ENCODE measurements at places on chromosomes 13 and 19.
A peak's percentile ranks its signal among the peaks of the same experiment; 100 is the strongest.

DNA sequence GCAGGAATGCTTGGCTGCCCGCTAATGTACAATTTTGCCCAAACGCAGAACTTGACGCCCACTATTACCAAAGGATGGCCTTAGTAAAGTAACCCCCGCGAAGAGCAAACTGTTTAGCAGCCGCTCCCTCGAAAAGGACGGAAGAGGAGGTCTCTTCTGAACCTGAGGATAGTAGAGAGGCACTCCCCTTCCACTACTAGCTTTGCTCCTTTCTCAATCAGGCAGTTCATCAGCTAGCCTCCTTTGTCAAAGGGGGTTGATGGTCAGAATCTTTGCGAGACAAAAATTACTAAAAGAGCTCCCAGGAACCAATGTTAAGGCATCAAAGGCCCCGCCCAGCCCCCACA is 534 bp downstream of the CAB39L start:
- no peak for DNase-seq

DNA sequence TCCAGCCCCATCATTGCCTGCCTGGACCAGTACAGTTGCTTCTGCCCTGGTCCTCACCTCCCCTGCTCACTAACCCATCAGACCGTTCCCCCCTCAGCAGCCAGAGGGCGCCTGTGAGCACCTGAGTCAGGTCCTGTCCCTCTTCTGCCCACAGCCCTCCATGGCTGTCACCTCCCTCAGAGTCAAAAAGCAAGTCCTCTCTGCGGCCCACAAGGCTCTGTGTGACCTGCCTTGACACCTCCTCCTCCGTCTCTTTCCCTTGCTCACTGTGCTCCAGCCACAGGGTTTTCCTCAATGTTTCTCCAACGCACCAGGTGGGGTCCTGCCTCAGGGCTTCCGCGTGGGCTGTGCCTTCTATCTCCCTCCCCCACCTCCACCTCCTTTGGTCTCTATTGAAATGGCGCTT is 29.4 kb upstream of the PTPRS start:
- DNase-seq, result peak; percentile 84

DNA sequence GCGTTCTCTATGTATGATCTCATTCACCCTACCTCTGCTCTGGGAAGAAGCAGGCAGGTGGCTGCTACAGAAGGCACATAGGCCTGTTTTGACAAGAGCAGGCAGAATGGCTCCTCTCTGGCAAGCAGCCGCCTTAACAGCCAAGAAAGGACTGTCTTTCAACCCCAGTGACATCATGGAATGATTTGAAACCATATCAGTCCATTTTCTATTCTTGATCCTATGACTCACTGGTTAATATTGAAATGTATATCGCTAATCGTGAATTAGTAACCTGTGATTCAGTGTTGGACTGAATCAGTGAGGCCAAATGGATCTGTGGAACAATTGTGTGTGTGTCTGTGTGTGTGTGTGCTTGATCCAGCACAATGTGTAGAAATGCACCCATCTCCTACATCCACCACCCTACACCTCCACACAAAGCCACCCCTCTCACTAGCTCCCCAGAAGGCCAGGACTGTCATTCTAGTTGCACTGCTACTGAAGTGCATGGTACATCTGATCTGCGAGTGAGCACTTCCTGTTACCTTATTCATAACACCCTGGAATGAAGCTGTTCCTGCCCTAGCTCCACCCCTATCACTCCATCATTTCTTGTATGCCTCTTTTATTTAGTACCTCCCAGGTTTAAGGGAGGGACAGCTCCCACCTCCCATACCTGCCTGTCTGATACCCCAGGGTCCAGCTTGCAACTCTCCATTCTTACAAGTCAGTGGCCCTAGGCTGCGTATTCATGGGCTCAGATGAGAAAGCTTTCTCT is 460.0 kb downstream of the FOXO1 start:
- peak; percentile 78 for DNase-seq

DNA sequence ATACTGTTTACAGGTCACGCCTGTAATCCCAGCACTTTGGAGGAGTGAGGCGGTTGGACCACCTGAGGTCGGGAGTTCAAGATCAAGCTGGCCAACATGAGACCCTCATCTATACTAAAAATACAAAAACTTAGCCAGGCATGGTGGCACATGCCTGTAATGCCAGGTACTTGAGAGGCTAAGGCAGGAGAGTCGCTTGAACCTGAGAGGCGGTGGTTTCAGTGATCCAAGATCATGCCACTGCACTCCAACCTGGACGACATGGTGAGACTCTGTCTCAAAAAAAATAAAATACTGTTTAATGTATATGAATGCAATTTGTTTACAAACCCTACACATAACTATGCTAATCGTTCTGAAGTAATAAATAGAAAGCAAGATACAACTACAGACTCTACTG is 102.4 kb downstream of the ZNF486 start:
- DNase-seq, result no peak

GRCh38 chr19:5719274-5719960 is 529 bp downstream of the LONP1 start:
- DNase-seq, result peak; percentile 59

GRCh38 chr13:31982540-31982939 is 49.0 kb upstream of the FRY start:
- no peak for DNase-seq

DNA sequence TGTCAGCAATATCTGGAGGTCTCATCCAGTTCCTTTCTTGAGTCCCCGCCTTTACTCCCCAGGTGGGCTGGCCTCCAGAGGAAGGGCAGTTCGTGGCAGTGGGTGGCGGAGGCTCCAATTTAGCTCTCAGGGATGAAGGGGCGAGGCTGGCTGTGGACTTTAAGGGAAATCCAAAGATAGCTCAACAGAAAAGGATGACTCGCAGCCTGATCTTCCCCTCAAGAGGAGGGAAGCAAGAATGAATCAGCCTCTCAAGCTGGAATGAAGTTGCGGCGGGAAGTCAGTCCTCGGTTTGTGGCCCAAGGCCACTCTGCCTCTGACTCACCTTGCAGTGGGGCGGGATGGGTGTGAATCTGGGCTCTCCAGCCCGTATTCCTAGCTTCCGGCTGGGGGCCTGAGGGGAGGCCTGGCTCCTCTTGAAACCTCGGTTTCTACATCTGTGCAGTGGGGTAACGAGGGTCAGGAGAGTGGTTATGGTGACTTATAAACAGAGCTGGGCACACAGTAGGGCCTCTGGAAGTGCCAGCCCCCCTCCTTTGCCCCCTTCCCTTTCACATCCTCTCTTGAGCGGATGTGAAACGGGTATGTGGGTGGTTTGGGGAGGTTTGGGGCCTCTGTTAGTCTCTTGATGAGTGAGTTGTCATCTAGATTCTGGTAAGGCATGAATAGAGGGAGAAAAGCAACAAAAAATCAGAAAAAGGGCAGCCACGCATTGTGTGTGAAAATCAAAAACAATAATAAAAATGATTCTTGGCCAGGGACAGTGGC is 10.5 kb upstream of the SMG9 start:
- DNase-seq, result peak; percentile 91

DNA sequence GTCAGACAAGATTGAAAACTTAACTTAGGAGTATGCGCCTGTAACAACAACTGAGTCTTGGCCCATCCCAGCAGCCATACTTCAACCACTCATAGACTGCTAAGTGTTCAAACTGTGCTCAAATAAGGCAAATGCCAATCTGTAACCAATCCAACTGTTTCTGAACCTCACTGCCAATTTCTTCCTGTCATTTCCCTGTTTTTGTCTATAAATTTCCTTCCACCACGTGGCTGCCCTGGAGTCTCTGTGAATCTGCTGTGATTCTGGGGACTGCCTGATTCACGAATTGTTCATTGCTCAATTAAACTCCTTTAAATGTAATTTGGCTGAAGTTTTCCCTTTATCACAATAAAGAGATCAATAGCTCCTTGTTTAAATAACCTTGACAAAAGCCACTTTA is 50.8 kb upstream of the FREM2 start:
- DNase-seq, result no peak

GRCh38 chr19:5751709-5752108 is 31.3 kb downstream of the CATSPERD start:
- no peak for DNase-seq

DNA sequence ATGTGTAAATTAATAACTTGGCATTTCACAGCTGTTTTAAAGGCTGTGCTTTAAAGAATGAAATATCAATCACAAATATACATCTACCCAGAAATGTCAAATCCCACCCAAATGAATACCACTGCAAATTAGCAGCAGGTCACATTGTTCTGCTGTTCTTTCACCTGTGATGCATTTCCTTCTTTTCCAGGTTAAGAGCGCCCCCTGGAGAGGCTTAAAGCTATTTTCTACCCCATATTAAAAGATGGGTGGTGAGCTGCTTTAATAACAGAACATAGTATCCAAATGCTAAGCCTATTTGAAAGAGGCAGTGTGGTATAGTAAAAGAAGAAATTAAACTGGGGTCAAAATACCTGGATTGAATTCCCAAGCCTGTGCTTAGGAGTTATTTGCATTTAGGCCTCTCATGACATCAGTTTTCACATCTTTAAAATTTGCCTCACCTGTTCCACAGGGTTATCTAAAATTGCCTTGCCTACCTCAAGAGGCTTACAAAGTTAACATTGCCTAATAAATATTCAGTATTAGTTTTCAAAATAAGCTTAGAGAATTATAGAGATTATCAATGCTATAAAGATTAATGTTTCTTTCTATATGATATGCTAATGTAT is 396.9 kb upstream of the SLITRK5 start:
- peak; percentile 22 for DNase-seq

DNA sequence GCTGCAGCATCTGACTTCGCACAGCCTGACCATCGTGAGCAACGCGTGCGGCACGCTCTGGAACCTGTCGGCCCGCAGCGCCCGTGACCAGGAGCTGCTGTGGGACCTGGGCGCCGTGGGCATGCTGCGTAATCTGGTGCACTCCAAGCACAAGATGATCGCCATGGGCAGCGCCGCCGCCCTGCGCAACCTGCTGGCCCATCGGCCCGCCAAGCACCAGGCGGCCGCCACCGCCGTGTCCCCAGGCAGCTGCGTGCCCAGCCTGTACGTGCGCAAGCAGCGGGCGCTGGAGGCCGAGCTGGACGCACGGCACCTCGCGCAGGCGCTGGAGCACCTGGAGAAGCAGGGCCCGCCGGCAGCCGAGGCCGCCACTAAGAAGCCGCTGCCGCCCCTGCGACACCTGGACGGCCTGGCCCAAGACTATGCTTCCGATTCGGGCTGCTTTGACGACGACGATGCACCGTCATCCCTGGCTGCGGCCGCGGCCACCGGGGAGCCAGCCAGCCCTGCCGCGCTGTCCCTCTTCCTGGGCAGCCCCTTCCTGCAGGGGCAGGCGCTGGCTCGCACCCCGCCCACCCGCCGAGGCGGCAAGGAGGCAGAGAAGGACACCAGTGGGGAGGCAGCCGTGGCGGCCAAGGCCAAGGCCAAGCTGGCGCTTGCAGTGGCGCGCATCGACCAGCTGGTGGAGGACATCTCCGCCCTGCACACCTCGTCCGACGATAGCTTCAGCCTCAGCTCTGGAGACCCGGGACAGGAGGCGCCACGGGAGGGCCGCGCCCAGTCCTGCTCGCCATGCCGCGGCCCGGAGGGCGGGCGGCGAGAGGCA is 13.6 kb downstream of the C19orf25 start:
- peak; percentile 67 for DNase-seq

DNA sequence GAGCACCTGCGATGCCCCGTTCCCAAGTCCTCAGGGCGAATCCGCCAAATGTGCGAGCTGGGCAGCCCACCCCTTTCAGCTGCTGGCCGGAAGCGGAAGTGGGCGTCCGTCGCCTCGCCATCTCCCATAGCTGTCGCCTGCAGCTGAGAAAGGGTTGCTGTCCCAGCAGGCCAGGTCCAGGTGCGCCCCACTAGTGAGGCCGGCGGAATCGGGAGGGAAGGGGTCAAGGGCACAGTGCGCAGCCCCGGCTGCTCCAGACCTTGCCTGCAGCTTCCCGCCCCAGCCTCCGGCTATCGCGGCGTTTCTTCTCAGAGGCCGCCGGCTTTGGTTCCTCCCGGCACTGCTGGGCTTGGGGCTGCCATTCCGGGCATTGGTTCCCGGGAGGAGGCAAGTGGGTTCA is at the start of gene ZNF177:
Gene ZNF177 (plus strand): TSS at position 109 of the 400 bp plus-strand sequence. CDS start 15,299 bp downstream, outside the sequence.
- DNase-seq, result no peak

DNA sequence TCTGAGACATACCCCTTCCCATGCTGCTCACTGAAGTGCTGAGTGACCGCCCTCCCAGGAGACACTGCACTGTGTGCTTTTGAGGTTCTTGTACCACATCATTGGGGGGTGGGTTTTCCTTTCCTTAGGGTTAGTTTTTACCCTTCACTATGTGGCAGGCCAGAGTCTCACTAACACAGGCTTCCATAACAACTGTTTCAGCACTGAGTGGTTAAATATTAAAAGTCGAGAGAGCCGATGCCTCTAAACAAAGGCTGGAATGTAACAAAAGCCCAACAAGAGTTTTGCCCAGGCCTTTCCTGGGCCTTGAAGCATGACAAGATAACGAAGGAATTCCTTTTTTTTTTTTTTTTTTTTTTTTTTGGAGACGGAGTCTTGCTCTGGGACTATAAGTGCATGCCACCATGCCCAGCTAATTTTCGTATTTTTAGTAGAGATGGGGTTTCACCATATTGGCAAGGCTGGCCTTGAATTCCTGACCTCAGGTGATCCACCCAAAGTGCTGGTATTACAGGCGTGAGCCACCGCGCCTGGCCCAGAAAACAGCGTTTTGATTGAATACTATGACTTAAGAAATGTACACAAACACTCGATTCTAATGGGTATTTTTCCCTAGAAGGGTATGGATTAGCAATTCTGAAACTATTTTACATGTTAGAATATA is 46.5 kb downstream of the ZNF823 start:
- no peak for DNase-seq

DNA sequence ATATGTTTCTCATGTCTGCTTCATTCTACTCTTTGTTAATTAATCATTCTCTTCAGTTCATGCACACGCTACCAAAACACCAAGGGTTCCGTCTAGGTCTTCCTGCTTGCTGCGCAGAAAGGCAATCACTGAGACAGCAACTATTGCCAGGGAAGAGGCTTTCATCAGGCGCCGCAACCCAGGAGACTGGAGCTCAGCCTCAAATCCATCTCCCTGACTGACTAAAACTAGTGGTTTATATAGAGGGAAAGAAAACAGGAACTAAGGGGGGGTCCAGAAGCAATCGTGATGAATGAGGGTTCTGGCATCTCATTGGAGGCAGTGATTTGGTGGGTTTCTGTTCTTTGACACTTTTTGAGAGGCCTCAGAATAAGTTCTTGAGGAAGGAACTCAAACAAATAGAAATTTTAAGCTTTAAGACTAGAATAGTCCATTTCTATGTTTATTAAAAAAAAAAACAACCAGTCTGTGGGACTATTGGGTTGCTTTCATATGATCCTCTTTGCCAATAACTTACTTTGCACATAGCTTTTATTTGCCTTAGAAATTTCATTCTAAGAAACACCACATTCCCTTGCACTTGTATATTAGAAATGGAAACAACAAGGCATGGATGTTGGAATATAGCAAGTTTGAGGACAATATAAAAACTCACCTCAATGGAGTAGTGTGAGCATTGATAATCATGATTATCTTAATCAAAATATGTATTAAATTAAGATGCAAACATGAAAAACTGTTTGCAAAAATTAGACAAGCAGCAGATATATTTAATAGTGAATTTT is 691.2 kb upstream of the GPC6 start:
- DNase-seq, result no peak

- no peak for DNase-seq
Measured at GRCh38 chr19:4415352-4415751, 12.9 kb downstream of the CHAF1A start.
